Brain microvascular endothelial cell (primary cell): ENCODE measurements at places on chromosomes 3 and 15.

- DNase-seq: no peak
Observed at GRCh38 chr15:47095833-47096232, 621.5 kb upstream of the SEMA6D start.

GRCh38 chr3:179676081-179676480 lies 23.2 kb downstream of the USP13 start:
- no peak for DNase-seq

- DNase-seq: no peak
Observed at GRCh38 chr3:107268469-107268868, 108.8 kb upstream of the CCDC54 start.

- no peak for DNase-seq
Observed at GRCh38 chr15:99916668-99917223, 183.5 kb upstream of the LYSMD4 start.

DNA sequence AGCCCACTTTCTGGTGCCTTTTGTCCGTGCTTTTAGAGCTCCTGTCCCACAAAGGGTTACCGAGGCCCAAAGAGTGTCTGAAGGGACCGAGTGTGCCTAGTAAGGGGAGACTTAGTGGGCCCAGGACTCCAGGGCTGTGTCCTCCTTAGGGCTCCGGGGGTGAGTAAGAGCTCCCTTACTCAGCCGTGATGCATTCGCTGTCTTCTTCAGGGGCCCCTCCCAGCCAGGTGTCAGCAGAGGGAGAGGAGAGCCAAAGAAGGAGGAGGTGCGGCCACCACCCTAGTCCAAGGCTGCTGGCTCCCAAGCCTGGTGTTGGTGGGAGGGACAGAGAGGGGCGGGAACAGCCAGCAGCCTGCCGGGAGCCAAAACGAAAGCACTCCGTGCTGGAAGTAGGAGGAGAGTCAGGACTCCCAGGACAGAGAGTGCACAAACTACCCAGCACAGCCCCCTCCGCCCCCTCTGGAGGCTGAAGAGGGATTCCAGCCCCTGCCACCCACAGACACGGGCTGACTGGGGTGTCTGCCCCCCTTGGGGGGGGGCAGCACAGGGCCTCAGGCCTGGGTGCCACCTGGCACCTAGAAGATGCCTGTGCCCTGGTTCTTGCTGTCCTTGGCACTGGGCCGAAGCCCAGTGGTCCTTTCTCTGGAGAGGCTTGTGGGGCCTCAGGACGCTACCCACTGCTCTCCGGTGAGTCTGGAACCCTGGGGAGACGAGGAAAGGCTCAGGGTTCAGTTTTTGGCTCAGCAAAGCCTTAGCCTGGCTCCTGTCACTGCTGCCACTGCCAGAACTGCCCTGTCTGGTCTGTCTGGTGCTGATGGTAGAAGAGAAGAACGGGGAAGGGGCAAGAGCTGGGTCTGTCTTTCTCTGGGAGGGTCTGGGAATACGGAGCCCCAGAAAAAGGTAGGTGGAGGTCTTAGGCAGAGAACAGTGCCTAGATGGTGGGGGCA lies at the start of gene IL17RC:
Gene IL17RC, plus strand, starts transcription at position 365 of the 947 bp plus-strand sequence. Its CDS starts 218 bp downstream, at position 583.
- peak; percentile 79 for DNase-seq

DNA sequence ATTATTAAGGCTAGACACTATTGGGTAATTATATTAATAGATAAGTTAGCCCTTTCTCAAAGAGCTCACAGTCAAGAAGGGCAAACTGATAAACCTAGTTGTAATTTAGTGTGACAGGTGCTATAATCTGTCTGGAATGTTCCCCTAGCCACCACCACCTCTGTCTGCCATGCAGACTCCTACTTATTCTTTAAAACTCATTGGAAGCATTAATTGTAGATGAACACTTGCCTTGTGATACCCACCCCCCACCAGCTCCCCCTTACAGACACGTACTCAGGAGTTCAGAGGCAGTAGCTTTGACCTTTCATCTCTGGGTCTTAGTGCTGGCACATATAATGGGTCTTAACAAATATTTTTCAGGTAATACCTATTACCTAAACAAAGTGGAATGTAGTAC lies 195.9 kb downstream of the TP63 start:
- no peak for DNase-seq

DNA sequence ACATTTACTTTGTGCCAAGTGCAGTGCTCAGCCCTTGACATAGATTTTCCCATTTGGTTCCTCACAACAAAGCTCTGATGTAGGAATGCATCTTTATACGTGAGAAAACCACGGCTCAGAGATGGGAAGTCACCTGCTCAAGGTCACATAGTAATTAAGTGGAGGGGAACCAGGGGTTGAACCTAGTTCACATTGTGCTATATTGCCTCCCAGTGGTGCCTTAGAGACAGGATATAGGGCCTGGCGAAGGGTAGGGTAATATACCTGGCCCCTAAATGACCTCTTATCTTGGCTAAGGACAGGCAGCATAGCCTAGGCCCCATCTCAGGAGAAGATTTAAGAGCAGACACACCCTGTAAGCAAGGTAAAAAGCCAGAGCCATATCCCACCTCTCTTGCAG lies 71.5 kb downstream of the FOXP1 start:
- DNase-seq: no peak

DNA sequence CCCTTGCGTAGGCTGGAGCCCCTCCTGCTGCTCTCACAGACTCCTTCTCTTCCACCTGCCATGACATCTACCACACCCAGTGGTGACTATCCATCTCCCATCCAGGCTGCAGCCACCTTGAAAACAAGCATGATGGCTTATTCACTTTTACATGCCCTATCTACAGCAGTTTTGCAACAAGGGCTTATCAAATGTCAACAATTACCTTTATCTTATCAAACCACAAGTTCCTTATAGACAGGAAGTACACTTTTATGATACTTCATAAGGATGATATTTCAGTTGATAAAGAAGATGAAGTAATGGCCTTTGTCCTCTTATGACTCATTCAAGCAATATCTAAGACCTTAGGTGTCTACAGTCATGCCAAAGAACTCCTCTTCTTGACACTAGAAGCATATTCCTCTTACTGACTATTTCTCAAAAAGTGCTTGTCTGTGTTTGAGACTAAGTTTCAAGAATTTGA lies 125.3 kb upstream of the SPRED1 start:
- no peak for DNase-seq

- DNase-seq: peak; percentile 56
Observed at GRCh38 chr3:172137287-172138192, 98.2 kb downstream of the FNDC3B start.

GRCh38 chr3:154123906-154124305 lies 2.7 kb downstream of the ARHGEF26 start:
- no peak for DNase-seq

DNA sequence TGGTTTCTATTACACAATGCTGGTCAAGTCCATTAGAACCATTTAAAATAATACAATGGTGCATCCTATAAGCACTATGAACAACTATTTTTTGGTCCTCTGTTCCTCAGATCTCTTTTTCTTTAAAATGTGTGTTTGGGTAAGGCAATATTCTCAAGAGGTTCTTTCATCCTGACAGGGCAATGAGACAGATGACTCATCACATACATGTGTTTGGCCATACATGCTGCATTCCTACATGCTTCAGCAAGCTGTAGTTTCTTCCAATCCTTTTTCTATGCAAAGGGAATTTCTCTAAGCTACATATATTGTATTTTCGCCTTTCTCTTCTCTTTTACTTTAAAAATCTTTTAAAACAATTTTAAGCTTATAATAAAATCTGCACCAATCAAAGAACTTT lies 52.7 kb downstream of the OTOL1 start:
- DNase-seq: no peak

GRCh38 chr15:85618956-85619491 lies 175.7 kb downstream of the KLHL25 start:
- peak; percentile 98 for DNase-seq

- no peak for DNase-seq
Observed at GRCh38 chr15:90257776-90258175, 7.7 kb upstream of the NGRN start.

DNA sequence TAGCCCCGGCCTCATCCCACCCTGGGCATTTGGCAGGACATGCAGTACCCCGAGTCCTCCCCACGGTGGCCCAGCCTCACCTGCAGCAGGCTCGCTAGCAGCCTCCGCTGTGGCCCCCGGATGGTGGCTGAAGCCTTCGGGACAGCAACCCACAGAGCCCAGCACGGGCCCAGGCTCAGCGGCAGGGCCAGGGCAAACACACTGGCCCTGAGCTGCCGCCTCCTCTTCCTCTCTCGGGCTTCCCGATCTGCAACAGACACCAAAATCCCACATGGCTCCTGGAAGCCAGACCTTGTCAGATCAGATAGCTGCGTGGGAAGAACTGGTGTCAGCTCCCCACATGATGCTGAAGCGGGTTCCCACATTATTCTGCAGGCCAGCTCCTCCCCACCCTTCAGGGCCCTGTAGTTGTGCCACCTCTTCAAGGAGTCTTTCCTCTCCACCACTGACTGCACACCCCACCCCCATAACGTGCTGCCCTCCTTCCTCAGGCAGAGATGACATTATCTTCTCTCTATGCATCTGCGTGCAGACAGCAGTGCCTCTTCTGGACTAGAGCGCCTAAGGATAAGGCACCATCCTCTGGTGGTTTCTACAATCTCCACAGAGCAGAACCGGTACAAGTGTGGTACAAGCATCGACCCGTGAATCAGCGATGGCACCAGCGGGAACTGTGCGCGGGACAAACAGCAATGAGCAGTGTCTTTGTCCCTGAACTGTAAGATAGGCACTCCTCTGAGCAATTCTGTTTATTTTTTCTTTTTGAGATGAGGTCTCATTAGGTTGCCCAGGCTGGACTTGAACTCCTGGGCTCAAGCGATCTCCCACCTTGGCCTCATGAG lies 9.5 kb downstream of the TMEM44 start:
- DNase-seq: no peak

DNA sequence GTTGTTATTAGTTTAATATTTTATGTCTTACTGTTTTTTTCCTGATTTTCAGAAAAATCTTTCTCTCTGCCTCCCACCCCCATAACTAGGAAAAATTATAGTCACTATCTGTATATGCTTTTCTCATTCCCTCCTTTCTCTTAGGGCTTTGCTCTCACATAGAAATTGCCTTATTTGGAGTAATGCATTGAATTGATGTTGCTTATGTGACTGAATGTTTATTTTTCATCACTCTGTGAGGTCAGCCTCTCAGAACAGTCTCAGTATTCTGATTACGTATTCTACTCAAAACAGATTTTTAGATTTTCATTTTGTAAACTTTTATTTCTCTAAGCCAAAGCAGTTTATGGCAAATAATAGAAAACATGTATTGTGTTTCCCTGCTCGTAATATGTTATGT lies 121.0 kb downstream of the SLMAP start:
- peak; percentile 35 for DNase-seq

DNA sequence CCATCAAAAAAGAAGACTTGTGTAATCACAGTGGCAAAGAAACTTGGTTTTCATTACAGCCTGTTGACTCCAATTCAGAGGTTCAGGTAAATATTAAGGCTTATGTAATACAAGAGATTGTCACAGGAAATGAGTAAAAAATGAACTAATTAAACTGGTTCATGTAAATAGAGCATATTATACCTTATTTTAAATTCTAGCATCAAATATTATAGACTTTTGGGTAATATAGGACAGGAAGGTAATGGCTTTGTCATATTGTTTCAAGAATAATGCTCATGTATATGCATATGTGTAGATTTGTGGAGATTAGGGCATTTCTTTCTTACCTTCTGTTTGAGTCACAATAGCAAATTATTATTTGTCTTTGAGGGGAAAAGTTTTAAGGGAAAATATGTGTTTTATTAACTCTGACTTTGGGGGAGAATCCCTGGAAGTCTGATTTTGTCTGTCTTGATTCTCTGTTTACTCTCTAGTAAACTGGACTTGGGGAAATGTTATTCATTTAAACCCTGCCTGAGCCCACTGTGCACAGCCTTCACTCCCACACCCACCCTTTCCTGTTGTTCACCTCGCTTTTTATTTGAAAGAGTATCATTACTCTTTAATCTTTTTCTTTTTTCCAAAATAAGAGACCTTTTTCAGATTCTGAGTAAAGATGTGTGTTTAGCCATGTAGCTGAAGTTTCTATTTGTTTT lies 43.0 kb downstream of the RASA2 start:
- DNase-seq: no peak

- DNase-seq: no peak
Observed at GRCh38 chr3:17664923-17665322, 77.5 kb downstream of the TBC1D5 start.

GRCh38 chr3:42719002-42719401 lies 16.4 kb upstream of the HHATL start:
- no peak for DNase-seq

- no peak for DNase-seq
Observed at GRCh38 chr15:99074446-99074845, 30.4 kb upstream of the SYNM start.

- no peak for DNase-seq
Observed at GRCh38 chr3:25834346-25834745, 44.5 kb downstream of the OXSM start.

- DNase-seq: no peak
Observed at GRCh38 chr3:195011231-195011834, 259.6 kb downstream of the XXYLT1 start.

DNA sequence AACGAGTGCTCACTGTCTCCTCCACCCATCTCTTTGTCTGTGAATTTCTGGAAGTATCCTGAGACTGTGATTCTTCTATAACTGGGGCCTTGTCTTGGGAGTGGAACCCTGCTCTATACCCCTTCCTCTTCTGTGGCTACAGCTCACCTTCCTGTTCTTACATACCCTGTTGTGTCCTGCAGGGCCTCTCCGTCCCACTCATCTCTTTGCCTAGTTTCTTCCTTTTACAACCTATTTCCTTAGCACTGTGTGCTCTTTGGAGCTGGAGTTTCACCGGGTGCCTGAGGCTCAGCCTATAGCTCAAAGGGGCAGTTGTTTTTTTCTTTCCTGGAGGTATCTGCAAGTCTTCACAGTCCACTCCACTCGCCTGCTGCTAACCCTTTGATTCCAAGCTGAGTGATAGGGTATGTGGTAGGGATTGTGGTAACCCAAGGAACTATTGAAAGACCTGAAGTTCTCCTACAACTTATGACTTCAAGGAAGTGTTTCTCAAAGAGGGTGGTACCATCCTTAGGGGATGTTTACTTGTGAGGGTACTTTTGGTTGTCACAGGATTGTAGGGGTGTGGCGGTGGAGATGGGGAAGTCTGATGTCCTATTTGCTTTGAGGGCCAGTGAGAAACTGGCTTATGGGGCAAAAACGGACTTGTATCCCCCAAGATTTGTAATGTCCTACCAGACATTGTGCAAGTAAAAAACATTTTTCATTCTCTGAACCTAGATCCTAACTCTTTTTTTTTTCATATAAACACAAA lies 66.6 kb upstream of the ARL8B start:
- no peak for DNase-seq

- DNase-seq: no peak
Observed at GRCh38 chr3:178960181-178960580, 111.4 kb downstream of the ZMAT3 start.

- DNase-seq: no peak
Observed at GRCh38 chr3:10364806-10365205, 43.9 kb upstream of the SEC13 start.

DNA sequence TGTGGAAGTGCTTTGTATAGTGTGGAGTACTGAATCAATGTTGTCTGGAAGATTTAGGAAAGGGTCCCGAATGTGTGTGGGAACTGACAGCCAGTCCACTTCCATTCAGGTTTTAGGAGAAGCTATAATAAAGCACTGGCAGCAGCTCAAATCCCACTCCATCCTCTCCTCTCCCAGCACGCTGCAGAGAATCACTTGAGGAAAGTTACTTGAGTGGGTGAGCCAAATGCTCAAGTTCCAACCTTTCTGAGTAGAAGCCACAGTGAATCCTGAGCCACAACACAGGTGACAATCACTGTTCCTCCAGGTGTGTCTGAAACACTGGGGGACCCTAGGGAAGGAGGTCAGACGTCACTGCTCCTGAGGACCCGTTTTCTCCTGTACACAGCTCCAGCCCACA lies 106.5 kb downstream of the TIGIT start:
- DNase-seq: no peak

GRCh38 chr3:97816811-97817210 lies 5.0 kb upstream of the CRYBG3 start:
- DNase-seq: no peak
